ENCODE measurements at places on chromosomes 5 and 9.

- no peak for DNase-seq
Observed at GRCh38 chr5:41794471-41794870, 75.8 kb downstream of the OXCT1 start.

DNA sequence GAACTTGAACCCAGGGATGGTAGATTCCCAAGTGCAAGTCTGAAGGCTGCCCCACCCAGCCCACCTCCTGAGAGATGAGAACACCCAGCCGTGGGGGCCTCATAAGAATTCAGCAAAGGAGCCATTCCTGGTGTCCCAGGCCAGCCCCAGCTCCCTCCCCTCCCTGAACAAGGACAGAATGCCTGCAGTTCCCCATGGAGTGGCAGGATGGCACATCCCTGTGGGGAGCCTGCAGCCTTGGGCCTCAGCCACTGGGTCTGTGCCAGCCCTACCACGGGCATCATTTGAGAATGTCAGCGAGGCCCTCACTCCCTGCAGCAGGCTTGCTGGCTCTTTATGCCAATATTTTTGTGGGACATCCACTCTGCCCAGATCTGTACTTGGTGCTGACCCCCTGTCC, 36.2 kb upstream of the RAPGEF1 start:
- no peak for DNase-seq

- DNase-seq = no peak
Observed at GRCh38 chr5:98529321-98529720, 244.1 kb upstream of the RGMB start.

DNA sequence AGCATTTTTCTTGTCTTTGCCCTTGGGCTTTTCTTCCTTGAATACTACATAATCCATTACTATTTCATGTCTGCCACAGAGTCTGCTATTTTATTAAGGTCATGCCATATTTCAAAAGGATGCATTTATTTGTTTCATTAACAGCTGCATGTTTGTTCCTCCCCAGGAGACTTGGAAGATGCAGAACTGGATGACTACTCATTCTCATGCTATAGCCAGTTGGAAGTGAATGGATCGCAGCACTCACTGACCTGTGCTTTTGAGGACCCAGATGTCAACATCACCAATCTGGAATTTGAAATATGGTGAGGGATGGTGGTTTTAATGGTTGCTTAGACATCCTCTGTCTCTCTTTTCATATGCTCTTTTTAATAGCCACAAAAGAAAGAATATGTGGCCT, 4.0 kb downstream of the IL7R start:
- DNase-seq = no peak

GRCh38 chr9:85224729-85225128, 517.0 kb downstream of the AGTPBP1 start:
- no peak for DNase-seq

DNA sequence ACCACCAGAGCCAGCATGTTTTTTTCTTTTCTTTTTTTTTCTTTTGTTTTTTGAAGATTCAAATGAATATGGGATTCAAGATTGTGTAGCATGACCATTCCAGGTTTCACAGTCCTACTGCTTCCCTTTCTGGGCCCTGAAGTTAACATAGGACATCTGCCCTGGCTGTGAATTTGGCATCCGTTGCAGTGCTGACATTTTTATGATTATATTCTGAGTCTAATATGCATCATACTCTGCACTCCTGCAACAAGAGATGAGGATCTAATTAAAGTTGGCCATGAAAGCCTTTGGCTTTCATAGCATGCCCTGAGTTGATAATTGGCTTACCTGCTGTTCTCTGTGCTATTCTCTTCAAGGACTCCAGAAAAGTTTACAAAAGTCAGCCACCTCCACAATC, 29.8 kb downstream of the C5orf22 start:
- DNase-seq = no peak

GRCh38 chr5:72284559-72285423, 35.2 kb downstream of the MRPS27 start:
- DNase-seq = no peak
